ENCODE measurements at places on chromosomes 2 and 18. TPM values are rescaled to one million over a fixed set of nuclear protein-coding genes. Genes with fewer than 3 reads are reported as not detected.

The CARF gene
- total RNA-seq: 3.7 TPM

The ELOA2 gene
- not detected for total RNA-seq

The OTOS gene
- not detected for total RNA-seq

The MAL gene
- total RNA-seq: 62.9 TPM

The TXNDC2 gene
- not detected for total RNA-seq

The FBXO48 gene
- 0.77 TPM for total RNA-seq

The TUBA4B gene
- not detected for total RNA-seq

The ASB1 gene
- 12.7 TPM for total RNA-seq

The CDCA7 gene
- 7.3 TPM for total RNA-seq
